ENCODE measurements at places on chromosomes 3 and 15.

DNA sequence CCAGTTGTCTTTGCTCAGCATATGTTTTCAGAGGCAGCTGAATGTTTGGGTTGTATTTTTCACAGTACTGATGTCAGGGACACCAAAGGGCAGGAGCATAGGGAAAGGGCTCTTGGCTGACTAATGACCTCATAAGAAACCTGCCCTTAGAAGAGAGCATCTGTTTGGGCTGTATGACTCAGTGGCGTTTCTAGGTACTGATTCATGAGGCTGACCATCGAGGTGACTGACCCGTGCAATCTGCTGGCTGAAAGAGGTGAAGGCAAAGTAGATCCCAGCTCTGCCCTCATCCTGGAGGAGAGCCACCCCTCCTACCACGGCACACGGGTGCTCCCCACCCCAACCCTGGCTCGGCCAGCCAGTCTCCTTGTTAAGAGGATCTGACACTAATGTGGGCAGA lies 8.3 kb downstream of the LMCD1 start:
- no peak for DNase-seq

DNA sequence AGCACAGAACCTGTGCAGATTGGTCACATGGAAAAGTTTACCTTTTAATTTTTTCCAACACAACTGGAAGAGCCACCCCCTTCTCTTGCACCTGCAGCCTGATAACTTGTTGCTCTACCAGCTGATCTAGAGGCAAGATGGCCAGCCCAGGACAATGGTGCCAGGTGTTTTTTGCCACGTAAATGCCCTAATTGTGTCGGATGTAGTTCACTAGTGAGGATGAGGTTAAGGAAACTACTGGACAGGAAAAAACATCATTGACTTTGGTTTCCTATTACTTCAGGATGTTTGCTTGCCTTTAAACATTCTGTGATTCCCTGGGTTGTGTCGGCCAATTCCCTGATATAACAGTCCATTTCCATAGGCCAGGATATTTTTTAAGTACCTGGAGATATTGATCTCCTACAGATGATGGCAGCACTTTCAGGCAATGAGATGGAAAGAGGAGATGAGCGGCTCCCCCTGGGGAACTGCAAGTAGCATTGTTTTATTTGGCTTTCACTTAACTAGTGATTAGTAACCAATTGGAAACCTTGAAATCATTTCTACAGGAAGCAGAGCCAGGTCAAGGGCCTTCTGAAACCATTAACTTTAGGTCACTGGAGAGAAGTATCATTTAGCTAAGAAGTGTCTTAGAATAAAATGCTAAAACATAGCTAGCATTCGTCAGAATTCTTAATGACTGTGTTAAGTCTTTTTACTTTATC lies 72.5 kb downstream of the OSBPL10 start:
- DNase-seq: no peak

- DNase-seq: no peak
These were observed 675.6 kb downstream of the GRM7 start for GRCh38 chr3:7536510-7536909.

DNA sequence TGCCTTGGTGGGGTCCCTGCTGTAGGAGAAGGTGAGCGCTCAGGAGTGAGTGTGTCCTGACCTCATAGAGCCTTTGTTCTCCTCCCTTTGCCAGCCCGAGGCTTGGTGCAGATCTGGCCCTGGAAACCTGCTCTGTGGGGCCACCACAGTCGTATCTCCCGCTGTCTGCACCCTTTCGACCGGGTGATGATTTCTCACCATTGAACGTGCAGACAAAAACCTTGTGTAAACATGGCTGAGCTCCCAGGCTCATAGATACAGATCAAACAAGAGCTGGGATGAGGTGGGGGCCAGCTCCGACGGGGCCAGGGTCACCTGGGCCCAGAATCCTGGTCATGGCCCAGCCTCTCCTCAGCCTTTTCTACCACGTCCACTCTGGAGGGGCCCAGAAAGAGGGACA lies 34.6 kb upstream of the ESYT3 start:
- DNase-seq: no peak

DNA sequence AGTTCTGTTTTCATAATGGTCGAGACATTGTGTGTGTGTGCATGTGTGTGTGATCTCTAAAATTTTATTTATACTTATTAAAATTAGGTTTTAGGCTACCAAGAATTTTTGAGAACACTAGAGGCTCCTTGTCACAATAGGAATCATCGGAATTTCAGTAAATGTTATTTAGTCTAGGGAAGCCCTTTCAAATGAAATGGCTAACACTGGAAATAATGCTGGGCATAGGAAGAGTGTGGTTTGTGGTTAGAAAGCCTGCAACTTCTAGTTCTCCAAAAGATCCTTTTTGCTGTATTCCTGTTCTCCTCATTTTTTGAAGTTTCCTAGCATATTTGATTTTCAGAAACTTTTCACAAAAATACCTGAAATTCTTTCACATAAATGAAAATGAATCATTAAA lies 92.5 kb upstream of the MBNL1 start:
- DNase-seq: no peak

All from vagina (tissue), 2 donors.